ENCODE measurements at places on chromosomes 5 and 9. TPM values are rescaled to one million over a fixed set of nuclear protein-coding genes. Genes with fewer than 3 reads are reported as not detected.

GRCh38 chr5:165209101-165209727, 1703.8 kb downstream of the MAT2B start:
- H3K4me1 ChIP-seq: no peaks in the 10 kb centered on the region
- no peak overlapping the region for H3K27ac ChIP-seq
- H3K36me3 ChIP-seq: no peaks in the 10 kb centered on the region
- no peak for DNase-seq
- no peaks in the 10 kb centered on the region for H3K27me3 ChIP-seq
- H3K4me3 ChIP-seq: no peak overlapping the region

Gene TYRP1
- total RNA-seq: 66.6 TPM

Gene TAL2
- total RNA-seq: not detected

DNA sequence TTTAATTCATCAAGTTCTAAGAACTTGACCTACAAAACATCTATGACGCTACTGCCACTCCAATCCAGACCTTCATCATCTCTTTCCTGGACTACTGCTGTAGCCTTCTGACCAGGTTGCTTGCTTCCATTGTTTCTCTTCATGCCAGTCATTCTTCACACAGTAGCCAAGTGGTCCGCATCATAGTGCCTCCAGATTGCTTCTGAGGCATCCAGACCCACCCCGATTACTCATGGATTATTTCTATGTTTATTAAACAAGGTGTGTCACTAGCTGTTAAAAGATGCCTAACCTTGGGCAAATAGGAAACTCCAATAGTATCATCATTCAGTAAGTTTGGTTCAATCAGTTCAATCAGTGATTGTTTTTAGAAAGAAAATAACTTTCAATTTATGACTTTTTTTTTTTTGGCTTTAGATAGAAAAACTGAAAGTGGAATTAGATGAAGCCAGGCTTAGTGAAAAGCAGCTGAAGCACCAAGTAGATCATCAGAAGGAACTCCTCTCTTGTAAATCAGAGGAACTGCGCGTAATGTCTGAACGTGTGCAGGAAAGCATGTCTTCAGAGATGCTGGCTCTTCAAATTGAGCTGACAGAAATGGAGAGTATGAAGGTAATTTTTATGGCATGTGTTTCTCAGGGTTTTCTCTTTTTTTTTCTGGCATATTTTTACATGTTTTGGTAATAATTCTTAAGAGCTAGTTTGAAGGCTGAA, 9.5 kb downstream of the SPDL1 start:
- H3K36me3 ChIP-seq: peaks cover 55% of the 10 kb centered on the region
- no peak overlapping the region for H3K4me3 ChIP-seq
- no peaks in the 10 kb centered on the region for H3K27me3 ChIP-seq
- no peak for DNase-seq
- no peak overlapping the region for H3K27ac ChIP-seq

Gene IFNA13
- not detected for total RNA-seq

Gene ST8SIA4
- total RNA-seq: 2.8 TPM

DNA sequence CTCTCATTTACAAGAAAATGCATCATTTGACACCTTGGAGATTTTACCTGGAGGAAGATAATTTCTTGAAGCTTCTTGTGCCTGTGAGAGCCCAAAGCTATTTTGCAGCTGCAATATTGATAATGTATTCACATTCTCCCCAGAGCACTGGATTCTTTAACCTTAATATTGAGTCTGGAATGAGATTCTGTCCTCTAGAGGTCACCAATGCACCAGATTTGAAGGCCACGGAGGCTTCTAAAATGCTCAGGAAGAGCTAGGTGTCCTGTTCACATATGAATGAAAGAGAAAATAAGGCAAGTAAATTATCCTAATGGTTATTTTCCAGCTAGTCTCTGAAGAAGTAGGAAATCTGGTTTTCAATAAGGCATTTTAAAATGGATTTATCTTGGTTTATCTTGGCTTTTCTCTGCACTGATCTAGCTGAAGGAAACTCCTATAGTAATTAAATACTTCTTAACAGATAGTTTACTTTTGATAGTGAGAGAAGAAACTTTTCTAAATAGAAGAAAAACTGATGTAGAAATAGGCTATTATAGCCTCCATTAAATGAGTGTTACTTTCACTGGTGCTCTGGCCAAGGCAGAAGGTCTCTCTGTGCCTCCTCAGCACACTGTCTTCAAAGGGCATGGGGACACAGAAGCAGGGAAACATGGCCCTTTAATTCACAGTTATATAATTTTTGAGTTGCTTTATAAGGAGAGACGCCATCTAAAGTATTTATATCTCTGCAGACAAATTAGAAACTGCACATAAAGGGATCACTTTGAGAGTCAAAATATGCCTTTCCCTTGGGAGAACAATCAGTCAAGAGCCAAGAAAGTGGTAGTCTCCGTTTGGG, 297.0 kb upstream of the ACTBL2 start:
- H3K4me3 ChIP-seq: no peak overlapping the region
- H3K27me3 ChIP-seq: no peaks in the 10 kb centered on the region
- H3K36me3 ChIP-seq: no peaks in the 10 kb centered on the region
- peaks cover 7% of the 10 kb centered on the region for H3K4me1 ChIP-seq
- H3K27ac ChIP-seq: peak overlapping the region; percentile 71

DNA sequence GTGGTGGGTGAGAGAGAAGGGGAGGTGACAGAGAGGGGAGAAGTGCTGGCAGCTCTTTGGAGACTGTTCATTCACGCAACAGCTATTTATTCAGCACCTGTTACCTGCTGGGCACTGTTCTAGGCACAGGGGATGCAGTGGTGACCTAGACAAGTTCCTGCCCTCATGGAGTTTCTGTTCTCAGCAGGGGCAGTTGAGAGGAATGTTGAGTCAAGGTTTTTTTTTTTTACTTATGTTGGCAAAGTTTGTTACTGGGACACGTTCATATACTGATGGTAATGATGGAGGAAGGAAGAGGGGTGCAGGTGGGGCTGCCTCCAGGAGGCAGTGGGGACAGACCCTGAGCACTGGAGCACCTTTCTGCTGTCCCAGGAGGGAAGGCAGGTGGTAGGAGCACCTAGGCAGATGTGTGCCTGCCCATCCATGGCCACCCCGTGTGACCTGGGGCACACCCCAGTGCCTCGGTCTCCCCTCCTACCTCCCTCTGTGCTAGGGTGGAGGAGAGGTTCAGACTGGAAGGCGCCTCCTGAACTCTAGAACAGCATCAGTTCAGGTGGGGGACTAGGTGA, 49.4 kb upstream of the SLC25A51 start:
- no peaks in the 10 kb centered on the region for H3K27me3 ChIP-seq
- peak; percentile 10 for DNase-seq
- peaks cover 28% of the 10 kb centered on the region for H3K36me3 ChIP-seq
- H3K4me3 ChIP-seq: no peak overlapping the region
- H3K4me1 ChIP-seq: peaks cover 45% of the 10 kb centered on the region
- peak overlapping the region; percentile 17 for H3K27ac ChIP-seq

GRCh38 chr5:33182986-33183385, 257.8 kb upstream of the TARS1 start:
- H3K4me1 ChIP-seq: no peaks in the 10 kb centered on the region
- no peaks in the 10 kb centered on the region for H3K36me3 ChIP-seq
- H3K4me3 ChIP-seq: no peak overlapping the region
- H3K27ac ChIP-seq: no peak overlapping the region
- no peak for DNase-seq

- no peak overlapping the region for H3K27ac ChIP-seq
- no peaks in the 10 kb centered on the region for H3K4me1 ChIP-seq
- no peaks in the 10 kb centered on the region for H3K27me3 ChIP-seq
- H3K4me3 ChIP-seq: no peak overlapping the region
- no peak for DNase-seq
Observed at GRCh38 chr9:87558606-87559190, 61.0 kb downstream of the DAPK1 start.

Gene MEIKIN
- not detected for total RNA-seq

- H3K27ac ChIP-seq: no peak overlapping the region
- no peak overlapping the region for H3K4me3 ChIP-seq
- H3K36me3 ChIP-seq: no peaks in the 10 kb centered on the region
- no peaks in the 10 kb centered on the region for H3K4me1 ChIP-seq
- DNase-seq: no peak
Observed at GRCh38 chr9:9124616-9125015, 1325.0 kb upstream of the DMAC1 start.

GRCh38 chr9:14097215-14097614, 216.7 kb downstream of the NFIB start:
- peaks cover 7% of the 10 kb centered on the region for H3K36me3 ChIP-seq
- no peaks in the 10 kb centered on the region for H3K27me3 ChIP-seq
- no peak for DNase-seq
- peak overlapping the region; percentile 87 for H3K27ac ChIP-seq
- H3K4me3 ChIP-seq: peak overlapping the region; percentile 28

- H3K27me3 ChIP-seq: no peaks in the 10 kb centered on the region
- H3K36me3 ChIP-seq: peaks cover 94% of the 10 kb centered on the region
- H3K4me3 ChIP-seq: no peak overlapping the region
- no peak for DNase-seq
Observed at GRCh38 chr5:169703813-169704212, 66.7 kb downstream of the DOCK2 start.

DNA sequence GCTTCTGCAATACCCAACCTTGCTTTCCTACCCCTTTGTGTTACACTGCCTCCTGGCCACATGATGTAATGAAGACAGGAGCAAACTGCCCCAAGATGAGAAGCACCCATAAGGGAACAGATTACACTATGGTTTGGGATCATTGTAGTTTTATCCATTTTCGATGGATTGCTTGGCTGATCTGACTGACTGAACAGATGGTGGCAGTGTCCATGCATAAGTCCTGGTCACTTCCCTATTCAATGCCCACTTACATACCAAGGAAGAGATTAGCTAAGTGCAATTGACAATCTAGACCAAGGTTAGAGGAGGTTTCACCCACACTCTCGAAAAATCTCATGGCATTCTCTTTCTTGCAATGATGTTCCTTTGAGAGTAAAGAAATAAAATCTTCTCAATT, 319.9 kb downstream of the RAB3C start:
- DNase-seq: no peak
- no peaks in the 10 kb centered on the region for H3K4me1 ChIP-seq
- no peak overlapping the region for H3K27ac ChIP-seq
- H3K27me3 ChIP-seq: no peaks in the 10 kb centered on the region

DNA sequence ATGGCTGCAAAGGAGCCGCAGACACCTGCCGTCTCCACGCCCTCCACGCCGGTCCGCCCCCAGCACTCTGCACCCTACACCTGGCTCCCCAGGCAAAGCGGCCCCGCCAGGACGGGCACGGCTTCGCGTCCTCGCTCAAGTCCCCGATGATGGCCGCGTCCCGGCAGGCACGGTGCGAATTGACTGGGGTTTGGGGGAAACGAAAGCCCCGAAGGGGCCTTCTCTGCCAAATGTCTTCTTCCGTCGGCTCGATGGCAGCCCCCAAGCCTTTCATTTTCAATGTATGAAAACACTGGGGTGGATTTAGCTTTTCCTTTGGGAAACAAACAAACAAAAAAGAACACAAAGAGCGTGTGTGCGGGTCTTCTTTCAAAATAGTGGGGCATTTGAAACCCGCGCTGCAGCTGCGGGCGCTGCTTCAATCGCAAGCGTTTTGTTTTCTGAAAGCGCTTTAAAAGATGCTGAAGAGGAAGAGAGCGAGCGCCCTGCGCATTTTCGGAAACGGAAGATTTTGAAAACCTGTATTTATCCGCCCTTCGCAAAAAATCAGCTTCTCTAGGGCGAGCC, 160.0 kb downstream of the RMI1 start:
- no peak for DNase-seq
- H3K4me1 ChIP-seq: peaks cover 11% of the 10 kb centered on the region
- peak overlapping the region; percentile 56 for H3K4me3 ChIP-seq
- no peaks in the 10 kb centered on the region for H3K36me3 ChIP-seq

Gene NR5A1
- total RNA-seq: not detected

Measured in heart left ventricle (tissue), 16 donors.